Osteocyte (in vitro differentiated cells): ENCODE measurements at places on chromosomes 2 and 18.

- no peaks in the 10 kb centered on the region for H3K36me3 ChIP-seq
- no peak for DNase-seq
- H3K27me3 ChIP-seq = no peaks in the 10 kb centered on the region
- H3K27ac ChIP-seq = no peak overlapping the region
- no peak overlapping the region for H3K4me3 ChIP-seq
Observed at GRCh38 chr18:6374340-6374739, 40.4 kb downstream of the L3MBTL4 start.

DNA sequence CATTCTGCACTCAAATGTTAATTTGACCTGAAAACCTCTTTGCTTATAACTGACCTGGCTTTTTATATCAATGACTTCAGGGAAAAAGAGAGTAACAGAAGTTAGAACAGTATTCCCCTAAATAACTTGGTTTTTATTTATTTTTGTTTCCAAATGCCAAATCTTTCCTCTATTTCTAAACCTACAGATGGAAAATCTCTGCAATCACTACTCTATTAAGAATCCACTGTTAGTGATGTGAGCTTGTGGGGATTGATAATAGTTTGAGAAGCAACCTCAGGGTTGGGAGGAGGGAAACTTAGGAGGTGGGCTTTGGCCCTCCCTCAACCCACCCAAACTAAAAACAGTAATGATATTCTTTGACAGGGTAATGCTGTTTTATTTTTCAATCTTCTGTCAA lies 351.8 kb downstream of the DCC start:
- H3K27me3 ChIP-seq = no peaks in the 10 kb centered on the region
- DNase-seq = no peak
- no peak overlapping the region for H3K4me3 ChIP-seq
- H3K27ac ChIP-seq = no peak overlapping the region
- H3K4me1 ChIP-seq = no peaks in the 10 kb centered on the region

DNA sequence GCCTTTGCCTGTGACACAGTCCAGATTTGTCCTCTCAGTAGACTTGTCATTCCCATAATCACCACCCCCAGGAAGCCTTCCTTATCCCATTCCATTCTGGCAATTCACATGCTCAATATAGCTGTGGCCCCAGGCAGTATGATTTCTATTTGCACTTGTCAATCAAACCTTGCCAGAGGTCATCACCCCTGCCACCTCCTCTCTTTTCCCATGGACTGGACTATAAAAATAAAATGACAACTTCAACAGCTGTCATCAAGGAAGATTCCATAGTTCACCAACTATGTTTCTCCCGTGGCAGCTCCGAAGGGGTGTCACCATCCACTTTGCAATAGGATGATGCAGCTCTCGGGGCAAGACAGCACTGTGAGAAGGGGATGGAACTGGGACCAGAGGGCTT lies 255.7 kb downstream of the CELF4 start:
- no peak for DNase-seq
- no peaks in the 10 kb centered on the region for H3K36me3 ChIP-seq
- H3K27ac ChIP-seq = no peak overlapping the region
- H3K4me1 ChIP-seq = peaks cover 7% of the 10 kb centered on the region
- peaks cover 2% of the 10 kb centered on the region for H3K27me3 ChIP-seq

- H3K27me3 ChIP-seq = peaks cover 17% of the 10 kb centered on the region
- H3K4me1 ChIP-seq = no peaks in the 10 kb centered on the region
- no peak for DNase-seq
- no peak overlapping the region for H3K4me3 ChIP-seq
Observed at GRCh38 chr2:1791685-1792435, 47.5 kb upstream of the PXDN start.

- no peak overlapping the region for H3K4me3 ChIP-seq
- peaks cover 22% of the 10 kb centered on the region for H3K4me1 ChIP-seq
- H3K27ac ChIP-seq = no peak overlapping the region
- H3K36me3 ChIP-seq = peaks cover 3% of the 10 kb centered on the region
Observed at GRCh38 chr2:196985511-196986183, 59.1 kb upstream of the PGAP1 start.

DNA sequence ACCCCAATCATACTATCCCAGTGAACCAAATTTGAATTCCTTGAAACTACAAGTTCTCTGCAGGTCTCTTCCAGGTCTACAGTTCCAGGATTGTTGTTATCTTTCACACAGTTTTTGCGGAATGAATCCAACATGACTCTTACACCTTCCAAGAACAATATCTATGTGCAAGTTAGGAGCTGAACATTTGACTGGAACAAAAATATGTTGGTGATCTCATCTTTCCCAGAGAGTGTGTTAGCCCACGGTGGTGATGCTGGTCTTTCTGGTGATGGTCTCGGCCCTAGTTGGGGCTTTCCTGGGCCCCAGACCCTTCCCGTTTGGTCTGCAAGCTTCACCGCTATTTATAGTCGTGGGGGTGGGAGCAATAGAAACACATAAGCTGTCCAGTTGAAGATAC lies 173.7 kb downstream of the TPGS2 start:
- no peak overlapping the region for H3K27ac ChIP-seq
- no peaks in the 10 kb centered on the region for H3K36me3 ChIP-seq
- peaks cover 13% of the 10 kb centered on the region for H3K27me3 ChIP-seq
- peaks cover 2% of the 10 kb centered on the region for H3K4me1 ChIP-seq
- DNase-seq = no peak
